ENCODE measurements at places on chromosomes 6 and 20. TPM values are rescaled to one million over a fixed set of nuclear protein-coding genes. Genes with fewer than 3 reads are reported as not detected.

- DNase-seq: peak; percentile 24
These were observed 62.2 kb upstream of the BMP2 start for GRCh38 chr20:6705106-6705766.

DNA sequence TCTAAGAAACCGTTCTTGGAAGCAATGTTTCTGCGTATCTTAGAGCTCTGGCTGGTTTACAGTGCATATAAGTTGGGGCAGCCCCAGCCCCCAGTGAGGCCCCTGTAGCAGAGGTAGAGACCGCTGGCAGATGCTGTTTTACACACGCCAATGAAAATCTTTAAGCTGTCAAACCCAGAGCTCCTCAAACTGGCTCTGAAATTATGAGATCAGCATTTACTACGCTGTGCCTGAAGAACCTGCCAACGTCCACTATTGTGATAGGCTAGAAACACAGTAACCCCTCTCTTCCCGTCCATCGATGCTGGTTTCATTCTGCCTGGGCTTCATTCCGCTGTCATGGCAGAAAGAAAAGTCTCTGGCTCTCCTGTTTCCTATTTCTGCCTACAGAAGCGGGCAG is 160.6 kb downstream of the SMOC2 start:
- DNase-seq: no peak

DNA sequence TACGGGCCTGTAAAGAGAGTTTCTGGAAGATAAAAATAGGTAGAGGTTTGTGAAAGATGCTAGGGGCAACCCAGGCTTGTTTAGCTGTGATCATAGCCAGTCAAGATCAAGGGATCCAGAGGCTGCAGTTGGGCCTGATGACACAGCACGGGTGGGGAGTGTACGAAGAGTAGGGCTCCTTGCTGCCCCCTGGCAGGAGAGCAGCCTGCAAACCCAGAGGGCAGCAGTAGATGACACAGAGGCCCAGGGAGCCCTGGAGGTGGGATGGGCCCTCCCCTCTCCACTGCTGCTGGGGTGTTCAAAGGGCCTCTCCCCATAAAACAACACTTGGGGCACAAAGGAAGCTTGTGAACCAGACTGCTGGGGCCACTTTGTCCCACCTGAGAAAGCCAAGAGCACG is 47.2 kb downstream of the VEGFA start:
- DNase-seq: peak; percentile 56

- DNase-seq: no peak
These were observed 25.5 kb downstream of the RNF144B start for GRCh38 chr6:18412644-18413043.

GRCh38 chr6:37324131-37325033 is 29.4 kb upstream of the RNF8 start:
- DNase-seq: no peak

DNA sequence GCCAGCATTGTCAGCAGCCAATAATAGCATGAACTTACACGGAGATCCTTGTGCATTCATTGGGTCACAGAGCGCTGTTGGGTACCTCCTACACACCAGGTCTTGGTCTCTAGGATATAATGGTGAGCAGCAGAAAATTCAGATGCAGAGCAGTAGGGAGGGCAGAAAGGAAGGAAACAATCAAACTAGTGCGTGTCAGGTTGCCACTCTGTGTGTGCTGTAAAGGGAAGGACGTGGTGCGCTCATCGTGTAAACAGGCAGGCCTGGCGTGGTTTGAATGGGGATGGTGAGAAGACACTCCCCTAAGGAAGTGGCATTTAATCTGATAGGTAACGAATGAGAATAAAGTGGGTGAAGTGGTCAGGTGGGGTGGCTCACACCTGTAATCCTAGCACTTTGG is 336.4 kb downstream of the CDH26 start:
- DNase-seq: no peak

GRCh38 chr20:46575937-46576461 is 25.5 kb upstream of the OCSTAMP start:
- no peak for DNase-seq

- peak; percentile 59 for DNase-seq
These were observed 12.0 kb downstream of the PANK2 start for GRCh38 chr20:3901028-3901705.

DNA sequence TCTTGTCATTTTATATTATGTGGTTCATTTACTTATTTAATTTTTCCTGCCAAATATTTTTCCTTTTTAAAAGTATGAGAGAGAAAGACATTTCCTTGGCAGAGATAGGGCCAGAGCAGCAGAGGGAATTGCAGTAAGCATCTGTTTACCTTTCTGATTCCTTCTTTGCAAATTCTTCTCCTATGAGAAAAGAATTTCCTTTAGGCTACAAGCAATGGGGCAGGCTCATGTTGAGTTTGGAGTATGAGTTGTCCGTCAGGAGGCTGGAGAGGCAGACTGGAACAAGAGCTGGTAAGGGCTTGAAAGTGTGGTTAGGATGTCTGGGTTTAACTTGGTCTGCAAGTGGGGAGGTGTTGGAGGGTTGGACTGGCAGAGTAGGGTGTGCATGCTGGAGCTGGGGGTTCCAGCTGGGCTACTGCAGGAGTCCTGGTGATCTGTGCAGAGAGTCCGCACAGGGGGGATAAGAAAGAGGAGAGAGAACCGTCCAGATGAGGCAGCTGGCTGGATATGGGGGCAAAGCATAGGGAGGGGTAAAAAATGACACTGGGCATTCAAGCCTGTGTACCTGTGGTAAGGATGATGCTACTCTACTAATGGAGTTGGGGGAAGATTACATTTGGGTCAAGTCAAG is 19.7 kb downstream of the TIAM2 start:
- peak; percentile 57 for DNase-seq

GRCh38 chr6:168223150-168223549 is 96.4 kb downstream of the DACT2 start:
- no peak for DNase-seq

DNA sequence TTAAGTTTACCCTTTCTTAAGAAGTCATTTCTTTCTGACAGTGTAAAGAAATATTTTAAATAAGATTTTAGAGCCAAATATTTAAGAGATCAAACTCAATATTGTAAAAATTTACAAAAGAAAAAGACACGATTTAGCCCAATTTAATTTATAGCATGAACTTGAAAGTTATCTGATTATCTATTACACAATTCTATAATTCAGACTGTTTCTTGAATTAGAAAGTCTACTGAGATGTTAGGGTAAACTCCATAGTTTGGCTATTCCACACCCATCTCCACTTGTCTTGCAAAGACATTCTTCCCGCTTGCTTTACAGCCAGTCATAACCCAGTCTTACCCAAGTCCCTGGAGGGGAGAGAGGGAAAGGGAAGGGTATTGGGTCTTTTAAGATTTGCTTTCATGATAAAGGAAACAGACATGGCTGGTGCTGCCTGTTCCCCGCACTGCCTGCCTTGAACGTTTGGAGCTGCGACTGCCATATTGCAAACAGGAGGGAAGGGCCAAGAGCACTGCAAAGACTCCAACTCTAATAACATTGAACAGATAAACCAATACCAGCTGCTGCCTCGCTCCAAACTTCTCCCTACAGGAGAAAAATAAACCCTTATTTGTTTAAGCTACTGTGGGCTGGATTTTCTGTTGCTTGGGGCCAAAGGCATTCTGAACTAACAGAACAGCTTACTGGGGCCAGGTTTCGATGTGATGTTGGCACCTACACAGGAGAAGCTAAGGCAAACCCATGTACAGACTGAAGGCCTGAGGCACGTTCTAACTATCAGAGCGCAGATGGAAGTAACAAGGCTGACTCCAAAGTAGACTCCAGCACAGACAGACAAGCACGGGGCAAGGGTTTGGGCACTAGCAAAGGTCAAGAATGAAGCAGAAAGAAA is 552.3 kb upstream of the JARID2 start:
- no peak for DNase-seq

DNA sequence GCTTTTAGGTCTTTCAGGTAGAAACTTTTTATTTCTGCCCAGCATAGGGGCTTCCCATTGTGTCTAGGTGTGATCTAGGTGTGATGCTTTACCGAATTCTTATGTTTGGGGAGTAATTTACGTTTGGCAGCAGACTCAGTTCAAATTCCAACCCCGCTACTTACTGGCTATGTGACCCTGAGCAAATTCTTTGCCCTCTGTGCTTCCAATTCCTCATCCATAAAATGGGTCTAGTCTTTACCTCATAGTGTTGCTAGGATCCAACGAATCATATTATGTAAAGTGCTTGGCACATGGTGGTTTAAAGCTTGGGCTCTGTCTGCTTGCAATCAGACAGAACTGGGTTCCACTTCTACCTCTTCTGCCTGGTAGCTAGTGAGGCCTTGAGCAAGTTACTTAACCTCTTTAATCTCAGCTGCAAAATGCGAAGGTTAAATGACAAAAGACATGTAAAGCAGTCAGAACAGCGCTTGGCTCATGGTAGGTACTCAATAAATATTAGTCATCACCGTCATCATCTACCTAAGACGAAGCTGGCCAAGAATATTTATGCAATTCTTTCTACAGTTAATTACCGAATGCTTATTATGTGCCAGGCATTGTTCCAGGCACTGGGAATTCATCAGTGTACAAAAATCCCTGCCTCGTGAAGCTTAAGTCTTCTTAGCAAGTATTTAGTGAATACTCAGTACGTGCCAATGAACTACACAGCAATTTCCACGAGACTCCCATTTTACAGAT is 1.0 kb downstream of the NSFL1C start:
- no peak for DNase-seq

DNA sequence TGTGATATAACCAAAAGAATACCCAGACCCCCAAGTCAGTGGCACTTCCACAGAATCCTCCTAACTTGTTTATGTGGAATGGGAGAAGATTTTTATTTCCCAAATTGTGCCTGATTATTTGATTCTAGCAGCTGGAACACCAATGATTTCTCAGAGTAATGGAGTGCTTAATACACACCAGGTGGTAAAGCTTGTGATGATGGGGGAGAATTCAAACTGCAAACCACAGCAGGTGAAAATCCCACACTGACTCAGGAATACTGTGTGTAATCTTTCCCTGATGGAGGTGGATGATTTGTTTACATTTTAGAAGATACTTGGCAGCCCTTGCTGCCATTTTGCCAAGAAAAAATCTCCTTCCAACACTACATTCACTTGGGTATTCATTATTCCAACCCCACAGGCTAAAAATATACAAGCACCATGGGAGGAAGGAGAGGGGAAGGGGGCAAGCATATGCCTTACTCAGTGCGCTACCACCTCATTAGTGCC is 212.7 kb upstream of the PLN start:
- no peak for DNase-seq

- DNase-seq: no peak
These were observed 32.1 kb upstream of the BMP6 start for GRCh38 chr6:7693827-7694226.

DNA sequence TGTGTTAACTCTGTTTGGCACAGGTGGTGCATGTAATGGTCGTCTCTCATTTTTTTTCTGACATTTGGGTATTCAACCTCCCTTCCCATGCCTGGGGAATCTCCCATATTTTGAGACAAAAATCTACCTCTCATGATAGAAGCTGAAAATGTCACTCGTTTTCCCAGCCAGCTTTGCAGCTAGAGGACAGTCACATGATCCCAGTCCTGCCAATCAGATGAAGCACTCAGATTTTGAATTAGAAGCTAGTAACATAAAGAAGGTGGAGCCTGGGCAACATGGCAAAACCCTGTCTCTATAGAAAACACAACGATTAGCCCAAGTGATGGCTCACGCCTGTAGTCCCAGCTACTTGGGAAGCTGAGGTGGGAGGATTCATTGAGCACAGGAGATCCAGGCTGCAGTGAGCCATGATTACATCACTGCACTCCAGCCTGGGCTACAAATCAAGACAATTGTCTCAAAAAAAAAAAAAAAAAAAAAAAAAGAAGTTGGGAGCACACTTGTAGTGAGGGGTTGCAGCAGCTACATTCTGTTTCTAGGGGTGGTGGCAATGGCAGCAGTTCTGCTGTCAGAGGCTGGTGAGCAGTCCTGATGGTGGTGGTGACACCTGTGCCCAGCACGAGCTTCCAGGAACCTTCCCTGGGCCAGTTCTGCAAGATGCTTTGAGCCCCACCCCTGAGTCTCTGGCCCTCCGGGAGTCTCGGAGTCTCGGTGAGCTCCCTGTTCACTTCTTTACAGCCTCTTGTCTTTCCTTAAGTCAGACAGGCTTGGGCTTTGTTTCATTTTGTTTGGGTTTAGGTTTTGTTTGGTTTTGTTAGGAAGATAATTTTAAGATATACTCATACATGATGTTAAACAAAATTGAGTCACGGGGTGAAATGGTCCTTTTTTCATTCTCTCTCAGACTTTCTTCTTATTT is 94.1 kb upstream of the KCNG1 start:
- DNase-seq: peak; percentile 2

DNA sequence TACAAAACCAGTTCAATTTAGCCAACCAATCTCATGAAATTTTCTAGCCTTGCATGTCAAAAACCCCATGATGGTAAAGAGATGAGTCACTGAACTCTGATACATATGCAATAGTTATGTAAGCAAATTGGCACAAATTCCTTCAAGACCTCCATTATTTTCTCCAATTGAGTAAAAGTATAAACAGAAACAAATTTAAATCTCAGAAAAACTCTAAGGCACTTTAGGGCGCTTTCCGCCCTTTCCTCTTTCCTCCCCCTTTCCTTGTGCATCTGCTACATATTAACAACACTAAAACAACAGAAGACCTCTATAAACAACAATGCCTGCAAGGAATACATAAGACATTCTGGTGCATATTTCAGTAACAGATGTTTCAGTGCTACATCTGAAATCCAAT is 48.5 kb downstream of the KIF13A start:
- peak; percentile 65 for DNase-seq

DNA sequence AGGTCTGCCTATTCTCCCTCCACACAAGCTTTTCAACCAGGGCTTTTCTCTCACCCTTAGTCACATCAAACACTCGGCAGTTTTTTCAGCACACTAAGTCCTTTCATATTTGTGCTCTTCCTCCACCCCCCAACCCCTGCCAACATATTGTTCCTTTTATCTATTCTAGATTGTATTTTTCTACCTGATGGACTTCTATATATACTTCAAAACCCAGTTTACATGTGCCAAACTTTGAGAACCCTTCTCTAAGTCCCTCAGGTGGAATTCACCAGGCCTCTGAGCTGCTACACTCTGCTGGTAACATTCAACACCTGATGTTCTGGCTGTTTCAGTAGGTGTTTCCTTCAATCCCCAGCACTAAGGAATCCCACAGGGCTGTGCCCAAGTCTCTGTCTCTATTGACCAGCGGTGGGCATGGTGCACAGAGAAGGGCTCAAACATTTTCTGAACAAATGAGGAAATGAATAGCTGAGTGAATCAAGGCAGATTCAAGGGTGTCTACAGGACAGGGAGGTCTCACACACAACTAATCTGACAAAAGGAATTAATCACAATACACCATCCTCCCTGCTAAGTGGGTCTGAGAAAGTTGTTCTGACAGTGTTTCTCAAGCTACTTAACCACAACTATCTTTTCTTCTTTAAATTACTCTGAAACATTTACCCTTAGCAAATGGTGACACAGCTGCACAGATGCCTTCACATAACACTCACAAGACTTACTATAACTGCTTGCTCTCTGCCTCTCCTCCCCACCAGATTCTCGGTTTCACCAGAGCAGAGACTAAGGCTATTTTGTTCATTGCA is 166.5 kb downstream of the TSHZ2 start:
- no peak for DNase-seq

SLC22A3 gene
- 1.3 TPM for total RNA-seq

BTNL2 gene
- not detected for total RNA-seq

RWDD2A gene
- total RNA-seq: 4.2 TPM

PPIL4 gene
- total RNA-seq: 24.2 TPM

CD93 gene
- total RNA-seq: under 0.01 TPM

MYLIP gene
- 21.9 TPM for total RNA-seq

PAX1 gene
- not detected for total RNA-seq

CST5 gene
- not detected for total RNA-seq

HNF4A gene
- not detected for total RNA-seq

All from fibroblast of villous mesenchyme (primary cell).